ENCODE measurements at places on chromosomes 4 and X.

DNA sequence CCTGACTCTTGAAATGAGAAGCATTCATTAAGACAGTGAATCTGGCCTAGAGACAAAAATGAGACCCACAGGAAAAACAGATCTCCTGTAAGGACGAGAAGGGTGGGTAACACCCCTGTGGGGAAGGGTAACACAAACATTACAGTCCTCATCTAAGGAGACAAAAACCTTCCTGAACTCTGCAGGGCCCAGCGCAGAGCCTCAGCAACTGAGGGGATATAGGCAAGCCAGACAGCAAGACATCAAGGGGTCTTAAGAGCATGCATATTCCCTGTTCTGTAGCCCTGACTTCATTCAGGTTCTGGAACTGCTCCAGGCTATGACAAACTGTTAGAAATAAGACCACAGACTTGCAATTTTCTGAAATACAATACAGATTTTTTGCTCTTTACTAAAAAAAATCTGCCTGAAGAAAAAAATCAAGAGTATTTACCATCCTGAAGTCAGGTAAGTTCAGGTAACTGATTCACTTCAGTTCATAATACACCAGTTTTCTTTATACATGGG lies 15.5 kb downstream of the COX18 start:
- no peak for DNase-seq

- DNase-seq: no peak
Measured at GRCh38 chr4:108889696-108890483, 127.0 kb upstream of the ETNPPL start.

- DNase-seq: no peak
Measured at GRCh38 chr4:175953960-175954521, 111.6 kb upstream of the WDR17 start.

GRCh38 chrX:54484666-54485065 lies 11.4 kb downstream of the FGD1 start:
- DNase-seq: no peak

DNA sequence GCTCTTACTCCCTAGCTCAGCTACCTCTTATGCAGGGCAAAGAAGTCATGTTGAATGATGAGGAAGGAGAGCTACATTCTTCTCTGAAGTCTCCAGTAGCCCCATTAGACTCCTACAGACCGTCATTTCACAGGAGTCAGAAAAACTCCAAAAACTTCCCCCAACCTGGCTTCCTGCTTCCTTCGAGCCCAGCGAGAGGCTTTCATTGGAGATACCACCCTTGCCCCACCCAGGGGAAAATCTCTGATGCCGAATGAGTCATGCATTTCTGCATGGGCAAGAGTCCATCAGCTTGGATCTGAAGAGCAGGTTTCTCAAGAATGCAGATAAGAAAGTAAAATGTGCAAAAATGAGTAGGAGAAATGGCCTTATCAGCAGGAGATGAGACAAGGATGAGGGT lies 53.0 kb downstream of the ARSF start:
- no peak for DNase-seq

DNA sequence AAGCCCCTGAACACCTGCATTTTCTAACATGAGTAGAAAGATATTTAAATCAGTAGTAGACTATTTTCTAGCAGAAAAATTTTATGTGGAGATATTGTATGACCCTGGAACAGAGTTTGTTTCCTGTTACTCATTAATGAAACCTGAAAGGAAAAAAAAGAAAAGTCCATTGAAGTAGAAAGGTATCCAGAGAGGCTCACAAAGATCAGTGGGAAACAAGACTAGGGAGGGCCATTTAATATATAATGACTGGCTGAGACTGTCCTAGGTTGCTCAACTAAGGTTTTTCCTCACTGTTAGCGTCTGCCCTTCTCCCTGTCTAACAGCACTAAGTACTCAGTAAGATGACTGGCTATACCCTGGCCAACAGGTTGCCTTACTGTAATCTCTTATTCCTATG lies 788.6 kb downstream of the GLUD2 start:
- no peak for DNase-seq

- no peak for DNase-seq
Measured at GRCh38 chr4:124199185-124199584, 513.3 kb downstream of the ANKRD50 start.

GRCh38 chr4:6529021-6529420 lies 46.0 kb upstream of the MAN2B2 start:
- no peak for DNase-seq

DNA sequence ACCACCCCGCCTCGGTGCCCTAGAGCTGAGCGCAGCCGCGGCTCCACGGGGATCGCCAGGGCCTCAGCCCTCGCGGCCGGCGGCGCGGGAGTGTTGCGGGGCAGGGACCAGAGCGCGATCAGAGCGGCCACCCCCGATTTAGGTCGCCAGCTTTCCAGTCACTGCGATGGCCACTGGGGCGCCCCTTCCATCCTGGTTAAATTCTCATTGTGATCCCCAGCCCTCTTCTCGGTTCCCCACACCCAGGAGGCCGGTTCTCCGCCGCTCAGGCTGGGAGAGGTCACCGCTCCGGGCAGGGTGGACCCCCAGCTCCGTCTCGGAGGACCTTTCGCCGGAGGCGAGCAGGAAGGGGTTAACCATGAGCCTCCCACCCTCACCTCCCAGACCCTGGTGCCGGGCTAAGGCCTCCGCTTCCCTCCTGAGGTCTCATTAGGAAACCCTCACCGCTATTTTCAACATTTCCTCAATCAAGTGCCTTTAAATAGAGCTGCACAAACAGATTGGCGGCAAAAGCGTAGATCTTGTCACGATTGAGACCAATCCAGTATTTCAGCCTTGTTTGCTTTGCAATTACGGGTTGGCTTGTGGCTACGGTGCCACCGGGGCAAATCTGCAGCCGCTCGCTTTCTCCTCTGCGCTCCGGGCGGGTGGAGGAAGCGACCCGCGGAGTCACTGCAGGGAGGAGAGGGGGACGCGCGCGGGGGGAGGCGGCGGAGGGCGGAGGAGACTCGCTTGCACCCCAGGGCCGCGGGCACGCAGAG lies 8.3 kb upstream of the HAND2 start:
- DNase-seq: no peak

DNA sequence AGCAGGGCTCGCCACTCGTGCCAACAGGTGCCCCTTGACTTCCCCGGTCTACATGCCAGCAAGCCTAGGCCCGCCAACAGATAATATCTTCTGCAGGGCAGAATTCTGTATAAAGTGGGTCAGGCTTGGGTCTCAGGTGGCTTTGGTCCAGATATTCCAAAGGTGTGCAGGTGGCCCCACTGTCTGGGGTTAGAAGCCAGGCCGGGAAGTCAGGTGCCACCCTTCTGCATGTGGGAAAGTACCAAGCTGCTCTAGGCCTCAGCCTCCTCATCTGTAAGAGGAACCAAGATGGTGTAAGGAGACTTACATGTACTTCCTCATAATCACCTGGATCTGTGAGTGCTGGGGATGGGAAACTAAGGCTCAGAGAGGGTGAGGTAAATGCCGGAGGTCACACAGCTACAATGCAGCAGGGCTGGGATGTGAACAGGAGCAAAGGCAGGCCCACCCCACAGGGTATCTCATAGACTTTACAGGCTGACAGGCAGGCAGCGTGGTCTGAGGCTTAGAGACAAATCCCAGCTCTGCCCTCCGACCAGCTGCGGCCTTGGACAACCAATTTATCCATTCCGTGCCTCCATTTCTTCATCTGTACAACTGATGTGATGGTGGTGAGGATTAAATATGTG lies 35.9 kb downstream of the WDR1 start:
- no peak for DNase-seq

DNA sequence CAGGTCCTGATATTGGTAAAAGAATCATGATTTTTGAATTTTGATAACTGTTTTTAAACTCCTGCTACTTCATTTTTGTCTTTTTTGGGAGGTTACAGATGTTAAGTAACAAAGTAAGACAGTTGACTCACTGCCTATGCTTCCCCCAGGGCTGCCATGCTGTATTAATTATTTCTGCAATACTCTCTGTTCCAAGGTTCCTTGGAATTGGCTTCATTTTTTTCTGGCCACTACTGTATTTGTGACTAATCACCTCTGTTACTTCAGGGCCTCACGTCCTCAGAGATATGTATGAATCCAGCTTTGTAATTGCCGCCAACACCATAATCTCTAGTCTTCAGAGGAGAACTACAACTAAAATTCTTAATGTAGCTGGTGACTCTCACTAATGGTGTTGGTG lies 1729.3 kb downstream of the C4orf33 start:
- DNase-seq: no peak

GRCh38 chr4:137909529-137910309 lies 332.4 kb downstream of the SLC7A11 start:
- DNase-seq: no peak

DNA sequence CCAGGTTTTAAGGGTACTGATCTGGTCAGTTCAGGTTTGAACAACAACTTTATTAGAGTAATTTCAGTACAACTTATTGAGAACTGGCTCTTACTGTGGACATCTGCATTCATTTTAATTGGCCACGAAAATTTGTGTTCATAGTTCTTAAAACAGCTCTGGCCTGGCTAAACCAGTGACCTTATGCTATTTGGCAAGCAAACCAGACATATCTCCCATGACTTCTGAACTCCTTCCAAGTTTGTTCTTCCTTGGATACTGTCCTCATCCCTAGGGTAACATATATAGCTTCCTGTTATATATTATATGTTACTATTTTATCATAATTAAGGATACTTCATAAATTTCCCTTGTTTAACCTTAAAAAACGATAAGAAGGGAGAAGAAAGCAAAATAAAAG lies 841.9 kb downstream of the TRAM1L1 start:
- no peak for DNase-seq

DNA sequence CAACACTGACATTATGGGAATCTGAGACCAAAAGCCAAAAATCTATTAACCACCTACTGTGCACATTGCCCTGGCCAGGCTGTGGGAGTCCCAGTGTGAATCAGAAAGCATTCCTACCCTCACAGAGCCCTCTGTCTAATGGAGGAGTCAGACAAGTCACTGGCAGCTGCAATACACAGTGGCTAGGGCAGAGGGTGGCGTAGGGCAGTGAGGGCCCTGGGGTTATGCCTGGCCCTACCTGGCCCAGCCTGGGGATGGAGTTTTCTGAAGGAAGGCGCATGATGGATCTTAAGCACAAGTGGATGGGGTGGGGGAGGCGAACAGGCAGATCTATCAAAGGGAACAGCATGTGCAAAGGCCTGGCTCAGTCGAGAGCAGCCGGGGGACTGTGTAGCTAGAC lies 10.8 kb downstream of the JAKMIP1 start:
- no peak for DNase-seq

DNA sequence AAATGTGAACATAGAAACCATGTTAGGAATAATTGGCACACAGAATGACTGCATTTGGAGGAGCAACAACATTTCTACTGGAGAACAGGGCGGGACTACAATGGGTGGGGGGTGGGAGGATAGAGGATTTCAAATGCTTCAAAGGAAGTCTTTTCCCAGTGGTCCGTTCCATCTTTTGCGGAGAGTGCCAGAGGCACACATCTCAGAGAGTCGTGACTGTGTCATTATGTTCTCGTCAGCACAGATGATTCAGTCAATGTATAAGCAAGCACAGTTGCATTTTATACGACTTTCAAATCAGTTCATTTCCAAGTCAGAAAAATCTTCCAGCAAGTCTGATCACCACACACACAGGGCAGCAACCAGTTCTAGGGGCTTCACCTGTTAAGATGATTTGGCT lies 22.7 kb upstream of the GPR50 start:
- no peak for DNase-seq

DNA sequence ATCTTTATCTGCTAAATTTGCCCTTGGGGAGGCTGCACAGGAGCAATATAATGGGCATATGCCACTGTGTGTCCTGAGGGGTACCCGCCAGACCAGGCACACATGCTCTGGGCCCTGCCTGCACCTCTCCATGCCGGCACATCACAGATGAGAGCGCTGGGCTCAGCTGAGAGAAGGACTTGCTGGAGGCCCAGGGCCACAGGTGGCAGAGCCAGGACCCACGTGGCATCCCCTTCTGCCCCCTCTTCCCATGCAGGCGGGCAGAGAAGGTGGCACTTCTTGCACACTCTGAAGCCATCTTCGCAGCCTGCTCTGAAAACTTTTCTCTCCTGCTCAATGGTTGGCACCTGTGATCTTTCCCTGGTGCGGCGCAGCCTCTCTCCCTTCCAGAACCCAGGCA lies 20.1 kb downstream of the CPZ start:
- no peak for DNase-seq

DNA sequence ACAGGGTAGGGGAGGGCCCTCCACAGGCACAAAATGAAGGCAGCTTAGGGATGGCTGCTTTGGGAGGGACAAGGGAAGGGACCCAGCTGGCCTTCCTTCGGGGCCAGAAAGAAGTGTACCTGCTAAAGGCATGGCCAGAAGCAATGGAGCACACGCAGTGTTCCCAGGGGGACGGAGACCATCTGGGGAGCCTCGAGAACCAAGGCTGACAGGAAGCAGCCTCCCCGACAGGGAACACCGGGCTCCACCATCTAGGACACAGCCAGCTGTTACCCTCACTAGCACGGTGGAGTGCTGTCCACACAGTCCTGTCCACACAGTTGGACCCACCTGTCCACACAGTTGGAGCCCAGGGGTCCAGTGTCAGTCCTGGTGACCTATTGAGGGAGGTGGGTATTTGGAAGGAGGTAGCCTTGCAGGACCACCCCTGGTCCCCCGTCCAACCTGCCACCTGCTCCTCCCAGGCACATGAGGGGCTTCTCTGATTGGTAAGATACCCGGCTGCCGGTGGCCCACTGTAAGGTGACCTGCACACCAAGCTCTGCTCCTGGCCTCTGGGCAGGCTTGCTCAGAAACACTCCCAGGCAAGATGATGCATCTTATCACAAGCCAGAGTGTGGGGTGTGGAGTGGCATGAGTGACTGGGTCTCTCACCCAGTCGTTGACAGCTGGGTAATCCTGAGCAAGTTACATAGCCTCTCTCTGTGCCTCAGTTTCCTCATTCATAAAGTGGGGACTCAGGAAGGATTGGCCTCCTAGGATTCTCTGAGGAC lies 20.5 kb upstream of the AFAP1 start:
- no peak for DNase-seq

- DNase-seq: no peak
Measured at GRCh38 chr4:138307319-138307718, 65.2 kb upstream of the SLC7A11 start.

DNA sequence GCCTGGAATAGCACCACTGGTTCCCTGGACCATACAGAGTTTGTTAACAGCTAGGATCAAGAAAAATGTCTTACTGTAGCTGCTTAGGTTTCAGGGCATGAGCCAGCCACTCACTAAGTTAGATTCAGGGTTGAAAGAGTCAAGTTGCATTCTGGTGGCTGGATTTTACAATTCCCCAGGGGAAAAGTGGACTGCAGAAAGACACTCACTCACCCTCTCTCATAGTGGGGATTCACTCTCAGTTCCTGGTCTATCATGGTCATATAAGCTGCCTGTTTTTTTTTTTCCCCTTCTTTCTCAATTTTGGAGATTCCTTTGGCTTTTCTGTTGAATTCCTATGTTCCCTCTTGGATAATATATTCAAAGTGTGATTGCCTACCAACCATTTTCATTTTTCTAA lies 744.2 kb upstream of the GRIA3 start:
- no peak for DNase-seq

- no peak for DNase-seq
Measured at GRCh38 chr4:123589301-123589700, 192.7 kb downstream of the SPRY1 start.

- no peak for DNase-seq
Measured at GRCh38 chr4:16197876-16198665, 28.2 kb downstream of the TAPT1 start.
